ENCODE measurements at places on chromosomes 4 and X.

DNA sequence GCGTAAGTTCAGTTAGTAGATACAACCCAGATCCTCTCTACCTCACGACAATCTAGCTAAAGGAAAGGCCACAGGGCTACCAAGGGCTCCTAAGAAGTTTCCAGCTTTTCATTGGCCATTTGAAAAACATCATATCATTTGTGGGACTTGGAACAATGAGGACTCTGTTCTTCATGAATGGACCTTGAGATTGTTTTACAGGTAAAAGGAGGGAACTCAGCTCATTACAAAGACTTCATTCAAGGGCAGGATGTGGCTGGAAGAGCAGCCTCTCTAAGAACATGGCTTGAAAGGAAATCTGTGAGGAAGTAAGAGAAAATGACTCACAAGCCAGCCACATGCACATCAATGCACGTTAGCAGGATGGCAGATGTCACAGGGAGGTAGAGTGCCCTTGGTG, 105.9 kb upstream of the SLC7A11 start:
- no peak for DNase-seq

DNA sequence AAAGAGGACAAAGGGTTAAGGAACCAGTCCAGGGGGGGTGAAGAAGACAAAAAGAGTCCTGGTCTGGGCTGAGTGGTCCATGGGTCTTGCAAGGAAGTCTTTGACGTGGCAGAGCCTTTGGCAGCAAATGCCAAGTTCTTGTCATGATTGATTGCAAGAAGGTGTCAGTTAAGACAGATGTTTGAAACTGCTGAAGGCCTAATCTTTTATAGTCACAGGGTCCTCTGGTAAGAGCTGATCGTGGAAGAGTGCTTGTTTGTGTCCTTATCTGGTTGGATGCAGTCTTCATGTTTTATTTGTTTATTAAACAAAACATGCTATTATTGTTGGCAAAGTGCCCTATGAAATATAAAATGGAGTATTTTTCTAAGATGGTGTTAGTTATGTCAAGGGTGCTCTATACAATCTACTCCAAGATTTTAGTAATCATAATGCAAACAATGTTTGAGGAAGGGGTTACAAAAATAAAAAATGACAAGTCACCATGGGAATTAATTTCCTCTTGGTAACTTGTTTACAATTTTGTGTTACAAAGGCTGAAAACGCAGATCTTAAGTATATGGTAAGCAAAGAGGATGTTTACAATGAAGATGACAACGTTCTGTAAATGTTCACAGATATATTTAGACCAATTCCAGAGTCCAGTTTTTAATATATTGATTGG, 85.9 kb downstream of the MAGED4 start:
- DNase-seq = no peak

DNA sequence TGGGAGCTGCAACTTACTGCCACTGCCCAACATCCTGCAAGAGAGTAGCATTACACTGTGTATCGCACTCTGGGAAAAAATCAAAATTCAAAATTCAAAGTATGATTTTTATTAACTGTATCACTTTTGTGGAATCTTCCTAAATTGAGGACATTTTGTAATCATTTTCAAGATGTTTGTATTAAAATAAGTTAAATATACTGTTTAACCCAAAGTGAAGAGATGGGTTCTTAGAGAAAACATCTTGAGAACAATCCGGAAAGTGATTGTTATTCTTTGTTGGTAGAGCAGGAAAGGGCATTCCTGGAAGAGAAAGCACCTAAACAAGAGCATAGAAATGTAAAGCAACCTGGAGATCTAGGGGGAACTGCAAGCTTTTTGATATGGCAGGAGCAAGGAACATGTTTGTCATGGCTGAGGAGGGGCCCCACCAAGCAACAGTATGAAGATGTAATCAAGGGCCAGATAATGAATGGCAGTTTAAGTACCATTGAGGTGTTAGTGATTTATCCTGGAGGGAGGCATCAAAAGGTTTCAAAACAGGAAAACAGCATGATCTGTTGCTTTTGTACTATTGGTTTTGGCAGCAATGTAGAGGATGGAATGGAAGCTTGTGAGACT, 14.1 kb upstream of the SEC24D start:
- DNase-seq = no peak

DNA sequence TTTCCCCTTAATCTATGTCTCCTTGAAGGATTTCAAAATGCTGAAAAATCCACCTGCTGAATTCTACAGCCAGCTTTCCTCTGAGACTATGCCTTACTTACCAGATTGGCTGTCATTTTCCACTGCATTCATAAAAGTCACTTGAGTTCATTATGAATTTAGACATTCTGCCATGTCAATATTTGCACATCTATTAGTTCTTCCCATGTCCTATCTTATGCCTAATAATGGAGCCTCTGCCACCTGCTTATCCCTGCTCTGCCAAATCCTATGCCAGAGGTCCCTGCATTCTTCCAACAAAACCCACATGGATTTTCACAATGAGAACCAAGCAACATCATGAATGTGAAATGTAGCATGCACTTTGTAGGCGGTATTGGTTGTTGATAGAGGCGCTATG, 42.6 kb downstream of the GASK1B start:
- DNase-seq = no peak

Measured in AG08396 (cell line).